ENCODE measurements at places on chromosomes 4 and X. TPM values are rescaled to one million over a fixed set of nuclear protein-coding genes. Genes with fewer than 3 reads are reported as not detected.
A peak's percentile ranks its signal among the peaks of the same experiment; 100 is the strongest.

GRCh38 chr4:7389719-7390118, 45.0 kb downstream of the PSAPL1 start:
- no peaks in the 10 kb centered on the region for H3K27me3 ChIP-seq
- no peak for DNase-seq
- H3K27ac ChIP-seq = no peak overlapping the region
- no peaks in the 10 kb centered on the region for H3K36me3 ChIP-seq

DNA sequence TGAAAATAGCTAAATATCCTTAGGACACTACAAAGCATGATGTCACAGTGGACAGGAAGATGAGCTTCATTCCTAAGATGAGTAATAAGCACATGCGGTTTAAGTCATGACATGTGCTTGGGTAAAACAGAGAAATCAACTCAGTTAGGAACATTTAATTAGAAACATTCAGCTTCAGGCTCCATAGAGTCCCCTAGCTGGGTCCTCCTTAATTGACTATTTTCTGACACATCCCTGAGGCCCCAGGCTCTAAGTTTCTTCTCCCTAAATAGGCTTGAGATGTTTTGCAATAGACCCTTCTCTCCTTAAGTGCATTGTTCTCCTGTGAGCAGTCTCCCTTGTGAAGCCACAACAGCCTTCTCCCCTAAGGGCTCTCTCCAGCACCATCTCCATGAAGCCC, 70.4 kb upstream of the ANXA3 start:
- peak; percentile 58 for DNase-seq
- H3K27me3 ChIP-seq = no peaks in the 10 kb centered on the region
- no peak overlapping the region for H3K4me3 ChIP-seq
- no peaks in the 10 kb centered on the region for H3K36me3 ChIP-seq

DNA sequence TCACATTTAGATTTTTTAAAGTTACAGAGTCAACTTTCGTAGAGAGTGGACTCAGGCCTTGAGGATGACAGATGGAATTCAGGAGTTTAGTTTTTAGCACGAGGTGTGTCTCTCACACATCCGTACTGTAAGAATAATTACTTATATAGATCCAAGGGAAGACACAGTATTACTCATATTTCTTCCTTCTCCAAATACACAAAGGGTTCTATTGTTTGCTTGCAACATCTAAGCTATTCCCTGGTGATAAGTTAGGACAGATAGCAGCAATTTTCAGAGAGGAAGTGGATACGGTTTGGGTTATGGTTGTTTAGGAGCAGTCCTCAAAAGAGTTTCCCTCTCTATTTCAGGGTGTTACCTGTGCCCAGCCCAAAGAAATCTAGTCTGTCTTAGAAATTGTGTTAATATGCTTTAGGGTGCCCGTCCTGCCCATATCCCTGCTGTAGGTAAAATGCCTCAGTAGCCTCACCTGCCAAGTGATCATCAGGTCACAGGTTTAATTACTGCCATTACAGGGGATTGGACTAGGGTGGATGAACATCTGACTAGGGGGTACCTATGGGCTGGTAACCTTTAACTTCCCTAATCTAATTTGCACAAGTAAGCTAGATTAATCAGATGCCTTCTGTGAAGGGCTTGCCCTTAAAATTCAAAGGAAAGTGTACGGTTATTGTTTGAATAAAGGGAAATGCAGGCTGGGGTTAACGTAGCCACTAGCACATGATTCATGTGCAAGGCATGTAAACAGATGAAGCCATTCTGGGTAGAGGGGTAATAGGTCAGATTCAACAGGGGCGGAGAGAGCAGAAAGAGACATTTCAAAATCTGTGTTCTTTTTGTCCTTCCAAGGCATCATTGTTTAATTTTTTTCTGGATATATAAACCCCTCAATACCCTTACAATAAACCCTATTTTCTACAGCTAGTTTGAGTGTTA, 8.7 kb upstream of the PPP3CA start:
- H3K36me3 ChIP-seq = no peaks in the 10 kb centered on the region
- H3K27ac ChIP-seq = peak overlapping the region; percentile 91
- peak overlapping the region; percentile 41 for H3K4me3 ChIP-seq
- peaks cover 15% of the 10 kb centered on the region for H3K4me1 ChIP-seq
- peak; percentile 94 for DNase-seq

Gene LINC00632
- 75.7 TPM for polyA plus RNA-seq

Gene PNMA6E
- not detected for polyA plus RNA-seq
